ENCODE measurements at places on chromosomes 13 and 19.

GRCh38 chr13:112958127-112958989, 10.7 kb upstream of the MCF2L start:
- H3K4me3 ChIP-seq: no peak overlapping the region
- H3K27ac ChIP-seq: no peak overlapping the region
- DNase-seq: no peak
- H3K4me1 ChIP-seq: no peaks in the 10 kb centered on the region
- H3K27me3 ChIP-seq: no peaks in the 10 kb centered on the region

- H3K27ac ChIP-seq: no peak overlapping the region
- no peaks in the 10 kb centered on the region for H3K4me1 ChIP-seq
- H3K36me3 ChIP-seq: no peaks in the 10 kb centered on the region
- no peak overlapping the region for H3K4me3 ChIP-seq
- H3K27me3 ChIP-seq: no peaks in the 10 kb centered on the region
Measured at GRCh38 chr13:36700170-36700569, 26.4 kb downstream of the SERTM1 start.

DNA sequence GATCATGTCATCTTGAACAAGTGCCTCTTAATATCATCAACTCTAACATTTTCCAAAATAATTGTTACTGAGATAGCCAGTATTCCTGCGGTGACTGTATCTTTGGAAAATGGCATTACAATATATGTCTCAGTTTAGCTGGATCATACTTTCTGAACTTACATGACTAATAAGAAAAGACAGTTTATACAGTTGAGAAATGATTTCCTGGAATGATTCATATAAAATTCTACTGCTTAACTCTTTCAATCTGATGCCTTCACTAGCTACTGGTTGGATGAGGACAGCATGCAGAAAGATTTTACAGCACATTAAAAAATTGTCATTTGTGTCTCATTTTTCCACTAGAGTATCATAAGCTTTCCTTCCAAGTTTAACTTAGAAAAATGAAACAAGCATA, 302.1 kb downstream of the PCDH17 start:
- DNase-seq: no peak
- no peaks in the 10 kb centered on the region for H3K27me3 ChIP-seq

DNA sequence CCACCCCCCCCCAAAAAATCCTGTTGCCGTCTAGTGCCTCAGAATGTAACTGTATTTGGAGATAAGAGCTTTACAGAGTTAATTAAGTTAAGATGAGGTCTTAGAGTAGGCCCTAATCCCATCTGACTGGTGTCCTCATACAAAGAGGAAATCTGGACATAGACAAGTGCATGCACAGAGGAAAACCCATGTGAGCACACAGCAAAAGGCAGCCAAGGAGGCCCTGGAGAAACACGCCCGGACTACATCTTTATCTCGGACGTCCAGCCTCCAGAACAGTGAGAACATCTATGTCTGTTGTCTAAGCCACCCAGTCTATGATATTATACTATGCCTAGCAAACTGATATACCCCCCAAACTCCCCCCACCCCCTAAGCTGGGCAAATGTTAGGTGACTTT, 193.8 kb downstream of the KATNAL1 start:
- no peak overlapping the region for H3K27ac ChIP-seq
- H3K4me1 ChIP-seq: peaks cover 20% of the 10 kb centered on the region
